Activated T-cell treated with anti-CD3 and anti-CD28 coated beads, Interleukin-2, amount 50 U/mL, for 72 hours (primary cell): ENCODE measurements at places on chromosomes 12 and 14.
A peak's percentile ranks its signal among the peaks of the same experiment; 100 is the strongest.

DNA sequence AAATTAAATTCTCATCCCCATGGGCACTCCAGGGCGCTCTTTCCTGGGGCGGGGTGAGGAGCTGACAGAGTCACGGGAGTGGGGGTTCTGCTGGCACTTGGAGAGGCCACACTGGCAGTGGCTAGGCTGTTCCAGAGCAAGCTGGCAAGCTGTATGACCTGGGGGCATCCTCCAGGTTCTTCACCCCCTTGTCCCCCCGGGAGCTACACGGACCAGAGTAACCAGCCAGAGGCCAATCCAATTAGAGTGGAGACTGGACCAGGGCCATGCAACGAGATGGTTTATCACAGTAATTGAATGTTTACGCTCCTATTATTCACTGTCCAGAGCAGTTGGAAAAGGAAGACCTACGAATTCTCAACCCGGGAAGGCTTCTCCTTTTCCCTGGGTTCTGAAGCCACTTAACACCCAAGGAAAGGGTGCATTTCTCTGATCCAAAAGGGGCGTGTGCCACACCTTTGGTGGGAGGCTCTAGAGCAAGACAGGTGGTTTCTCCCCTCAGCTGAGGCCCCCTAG lies 43.8 kb upstream of the PNMA1 start:
- DNase-seq = no peak

- DNase-seq = no peak
These were observed 236.9 kb upstream of the PLEKHG7 start for GRCh38 chr12:92465786-92466295.

GRCh38 chr12:8914716-8915526 lies 612 bp downstream of the PHC1 start:
- peak; percentile 59 for DNase-seq

GRCh38 chr14:60861545-60862140 lies 119.2 kb downstream of the TRMT5 start:
- no peak for DNase-seq

DNA sequence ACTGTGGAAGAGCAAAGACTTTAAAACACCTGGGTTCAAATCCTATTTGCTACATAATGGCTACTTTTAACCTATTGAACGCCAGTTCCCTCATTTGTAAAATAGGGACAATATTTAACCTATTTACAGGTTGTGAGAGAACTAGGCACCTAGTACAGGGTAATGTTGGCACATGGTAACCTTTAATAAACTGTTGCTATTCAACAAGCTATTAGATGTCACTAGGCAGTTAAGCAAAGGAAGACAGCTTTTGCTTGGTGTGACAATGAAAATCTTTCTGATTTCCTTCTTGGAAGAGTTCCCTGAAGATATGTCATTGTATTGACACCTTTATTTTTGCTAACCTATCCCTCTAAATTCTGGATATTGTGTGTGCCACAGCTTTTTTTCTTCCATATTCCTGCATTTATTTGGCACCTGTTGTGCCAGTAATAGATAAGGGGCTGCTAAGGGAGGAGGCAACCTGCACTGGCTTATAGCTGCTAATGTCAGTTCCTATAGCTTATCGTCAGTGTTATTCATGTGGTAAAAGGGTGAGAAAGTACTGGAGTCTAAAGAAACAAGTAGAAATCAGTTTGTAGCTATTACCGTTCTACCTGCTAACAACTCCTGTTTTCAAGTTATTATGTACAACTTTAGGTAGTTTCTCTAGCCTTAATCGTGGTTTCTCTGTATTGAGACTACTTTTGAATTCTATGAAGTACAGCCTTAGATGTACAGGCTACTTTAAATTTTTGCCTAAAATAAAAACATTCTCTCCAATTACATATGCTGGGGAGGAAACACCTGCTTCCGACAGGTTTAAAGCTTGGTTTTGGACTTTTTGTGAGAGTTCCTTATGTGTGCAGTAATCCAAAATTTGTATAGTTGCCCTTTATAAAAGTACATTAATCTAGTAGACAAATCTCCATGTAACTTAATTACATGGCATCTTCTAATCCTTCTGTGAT lies 24.3 kb downstream of the HIF1A start:
- no peak for DNase-seq
